ENCODE measurements at places on chromosomes 3 and 15.

- DNase-seq: no peak
Measured at GRCh38 chr3:158264894-158265293, 155.0 kb downstream of the RSRC1 start.

- DNase-seq: no peak
Measured at GRCh38 chr3:154766765-154767503, 313.2 kb upstream of the MME start.

GRCh38 chr15:51192521-51193280 lies 98.0 kb upstream of the TNFAIP8L3 start:
- peak; percentile 82 for DNase-seq

GRCh38 chr15:74950078-74950908 lies 6.3 kb downstream of the RPP25 start:
- peak; percentile 44 for DNase-seq

DNA sequence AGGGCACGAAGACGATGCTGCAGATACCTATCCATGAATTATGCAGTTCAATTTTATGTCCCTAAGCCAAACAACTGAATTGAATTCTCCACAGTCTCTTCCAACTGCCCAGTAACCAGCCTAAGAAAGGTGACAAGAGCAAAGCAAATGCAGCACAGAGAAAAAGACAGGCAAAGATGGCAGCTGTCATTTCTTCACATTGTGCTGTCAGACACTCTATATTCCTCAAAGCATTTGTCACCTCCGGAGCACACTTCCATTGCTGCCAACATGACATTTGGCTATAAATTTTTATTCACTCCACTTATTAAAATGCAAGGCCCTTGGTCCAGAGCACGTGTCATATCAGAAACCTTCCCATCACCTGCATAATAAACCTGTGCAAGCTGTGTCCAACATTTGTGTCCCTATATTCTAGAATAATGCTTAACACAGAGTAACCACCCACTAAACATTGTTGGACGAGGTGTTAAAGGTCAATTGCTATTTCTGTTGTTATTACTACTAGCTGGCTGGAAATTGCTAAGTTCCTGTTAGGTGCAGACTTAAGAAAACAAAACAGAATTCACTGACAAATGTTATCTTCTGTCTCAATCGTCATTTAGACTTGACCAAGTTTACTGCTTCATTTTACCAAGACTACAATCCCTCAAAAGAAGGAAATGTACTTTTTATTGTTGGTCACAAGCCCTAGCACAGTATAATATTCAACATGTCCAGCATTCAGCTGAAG lies 89.7 kb downstream of the MAGI1 start:
- DNase-seq: no peak

DNA sequence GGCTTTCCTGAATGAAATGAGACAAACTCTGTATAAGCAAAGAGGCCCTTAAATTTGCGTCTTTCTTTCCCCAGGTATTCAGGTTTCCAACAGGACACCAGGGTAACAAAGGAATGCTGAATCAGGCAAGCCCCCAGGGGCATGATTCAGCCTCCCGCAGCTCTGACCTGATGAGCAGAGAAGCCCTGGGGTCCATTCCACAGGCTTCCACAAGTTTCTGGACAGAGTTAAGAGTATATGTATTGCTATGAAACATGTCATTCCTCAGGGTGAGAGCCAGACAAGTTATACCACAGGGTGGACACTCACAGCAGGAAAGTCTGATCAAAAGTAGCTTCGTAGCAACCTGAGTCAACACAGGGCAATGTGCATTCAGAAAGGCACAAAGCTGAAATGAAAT lies 68.1 kb upstream of the CTNNB1 start:
- no peak for DNase-seq

DNA sequence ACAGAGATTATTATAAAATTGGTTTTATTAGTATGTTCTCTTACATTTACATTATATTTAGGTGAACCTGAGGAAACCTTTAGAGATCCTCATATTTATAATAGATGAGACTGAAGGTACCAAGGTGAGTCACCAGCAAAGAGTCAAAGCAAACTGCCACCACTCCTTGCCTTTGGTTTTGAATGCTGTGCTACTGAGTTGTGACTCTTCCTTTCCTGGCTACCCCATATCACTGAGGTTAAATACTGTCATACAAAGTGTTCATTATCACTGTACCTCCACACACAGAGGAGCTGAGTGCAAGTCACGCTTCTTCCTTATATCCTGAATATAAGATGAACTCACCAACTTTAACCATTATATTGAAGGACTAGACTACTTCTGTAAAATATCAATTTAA lies 168.2 kb downstream of the CBLB start:
- no peak for DNase-seq

DNA sequence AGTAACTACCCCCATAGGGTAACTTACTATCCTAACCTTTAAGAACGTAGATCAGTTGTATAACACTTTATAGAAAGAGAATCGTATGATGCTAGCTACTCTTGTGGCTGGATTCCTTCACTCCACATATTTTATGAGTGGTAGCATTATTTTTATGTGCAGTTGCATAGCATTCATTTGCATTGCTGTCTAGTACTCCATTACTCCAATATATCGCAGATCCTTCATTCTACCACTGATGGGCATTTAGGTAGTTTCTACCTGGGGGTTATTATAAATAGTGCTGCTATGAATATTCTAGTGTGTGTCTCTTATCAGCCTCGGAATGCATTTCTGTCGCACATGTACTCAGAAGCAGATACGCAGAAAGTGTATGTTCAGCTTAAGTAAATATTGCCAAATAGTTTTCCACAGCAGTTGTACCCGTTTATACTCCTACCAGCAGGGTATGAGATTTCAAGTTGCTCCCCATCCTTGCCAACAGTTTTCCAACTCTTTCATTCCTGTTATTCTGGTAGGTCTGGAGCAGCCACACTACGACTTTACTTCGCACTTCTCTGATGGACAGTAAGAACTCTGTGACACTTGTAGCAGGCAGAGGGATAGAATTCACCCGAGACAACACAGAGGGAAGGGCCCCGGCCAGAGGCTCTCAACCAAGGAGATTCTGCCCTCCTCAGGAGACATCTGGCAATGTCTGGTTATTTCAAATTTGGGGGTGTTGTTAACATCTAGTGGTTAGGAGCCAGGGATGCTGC lies 9.8 kb upstream of the VGLL4 start:
- DNase-seq: no peak

GRCh38 chr3:97687734-97688133 lies 76.8 kb upstream of the ARL6 start:
- no peak for DNase-seq

DNA sequence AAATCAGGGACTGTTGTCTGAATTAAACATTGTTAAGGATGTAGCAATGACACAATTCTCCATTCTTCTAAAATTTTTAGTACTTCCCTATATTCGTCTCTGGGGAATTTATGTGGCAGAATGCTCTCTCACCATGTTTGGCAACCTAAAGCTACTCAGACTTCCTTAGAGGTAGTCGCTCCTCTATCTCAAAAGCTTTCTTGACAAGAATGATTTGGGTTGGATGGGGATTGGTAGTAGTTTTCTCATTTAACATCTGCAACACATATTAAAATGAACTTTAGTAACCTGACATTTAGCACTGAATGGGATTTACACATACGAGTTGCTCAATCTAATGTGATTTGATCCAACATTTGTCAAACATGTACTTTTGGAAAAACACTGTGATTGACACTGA lies 233.3 kb downstream of the RBMS3 start:
- peak; percentile 43 for DNase-seq

DNA sequence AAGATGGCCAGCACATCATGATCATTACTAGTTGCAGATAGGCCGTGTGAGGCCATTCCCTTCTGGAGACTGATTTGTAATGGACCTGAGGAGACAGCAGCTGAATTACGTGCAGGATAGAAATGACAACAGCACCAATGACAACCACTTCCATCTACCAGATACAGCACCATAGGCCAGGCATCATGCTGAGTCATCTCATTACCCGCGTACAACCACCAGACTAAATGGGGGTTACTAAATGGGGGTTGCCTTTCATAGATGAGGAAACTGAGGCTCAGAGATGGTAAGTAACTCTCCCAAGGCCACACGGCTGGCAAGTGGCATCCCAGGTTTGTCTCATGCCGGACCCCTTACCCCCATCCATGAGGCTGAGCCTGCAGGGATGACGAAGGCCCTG lies 32.8 kb upstream of the FAM107A start:
- no peak for DNase-seq

GRCh38 chr3:188037195-188037718 lies 116.7 kb upstream of the LPP start:
- no peak for DNase-seq

DNA sequence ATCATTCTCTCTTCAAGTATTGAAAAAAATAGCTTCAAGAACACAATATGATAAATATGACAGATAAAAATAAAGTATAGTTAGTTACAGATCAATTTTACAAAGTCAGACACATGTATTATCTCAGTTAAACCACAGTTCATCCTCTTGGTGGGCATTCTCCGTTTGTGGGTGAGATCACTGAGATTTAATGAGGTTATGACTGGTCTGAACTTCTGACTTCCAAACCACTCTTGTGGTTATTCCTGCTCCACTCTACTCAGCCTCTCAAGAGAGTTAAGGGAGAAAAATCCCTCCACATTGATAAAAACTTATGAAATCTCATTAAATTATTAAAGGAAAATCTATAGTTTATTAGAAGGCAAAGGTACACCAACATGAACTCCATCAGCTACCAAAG lies 229.9 kb upstream of the LRTM1 start:
- DNase-seq: no peak

DNA sequence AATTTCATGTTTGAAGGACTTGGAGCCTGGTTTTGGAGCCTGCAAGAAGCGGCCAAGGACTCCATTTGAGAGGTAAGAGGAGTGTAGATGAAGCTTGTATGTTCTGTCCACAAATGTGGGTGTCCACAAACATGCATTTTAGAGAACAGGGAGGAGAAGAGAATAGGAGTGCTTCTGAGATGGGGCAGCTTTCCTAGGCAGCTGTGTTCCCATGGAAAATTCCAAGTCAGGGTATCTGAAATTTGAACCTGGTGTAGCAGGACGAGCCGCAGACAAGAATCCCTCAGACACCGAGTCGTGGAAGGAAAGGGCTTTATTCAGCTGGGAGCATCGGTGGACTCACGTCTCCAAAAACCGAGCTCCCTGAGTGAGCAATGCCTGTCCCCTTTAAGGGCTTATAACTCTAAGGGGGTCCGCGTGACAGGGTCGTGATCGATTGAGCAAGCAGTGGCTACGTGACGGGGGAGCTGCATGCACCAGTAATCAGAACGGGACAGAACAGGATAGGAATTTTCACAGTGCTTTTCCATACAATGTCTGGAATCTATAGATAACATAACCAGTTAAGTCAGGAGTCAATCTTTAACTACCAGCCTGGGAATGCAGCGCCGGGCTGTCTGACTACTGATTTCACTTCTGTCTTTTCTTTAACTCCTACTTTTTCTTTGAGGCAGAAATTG lies 71.4 kb upstream of the WDR72 start:
- no peak for DNase-seq

DNA sequence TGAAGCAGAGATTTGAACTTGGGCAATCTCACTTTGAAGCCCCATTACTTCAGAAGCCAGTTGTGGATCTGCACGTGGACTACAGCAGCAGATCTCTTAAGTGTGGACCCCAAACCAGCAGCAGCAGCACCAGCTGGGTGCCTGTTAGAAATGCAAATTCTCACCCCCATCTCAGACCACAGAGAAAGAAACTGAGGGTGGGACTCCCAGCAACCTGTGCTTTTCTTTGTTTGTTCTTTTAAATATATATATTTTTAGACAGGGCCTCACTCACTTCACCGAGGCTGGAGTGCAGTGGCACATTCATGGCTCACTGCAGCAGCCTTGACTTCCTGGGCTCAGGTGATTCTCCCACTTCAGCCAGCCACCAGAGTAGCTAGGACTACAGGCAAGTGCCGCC lies 53.2 kb downstream of the SLTM start:
- no peak for DNase-seq

- DNase-seq: no peak
Measured at GRCh38 chr3:148335612-148336011, 362.1 kb upstream of the AGTR1 start.

GRCh38 chr3:183359036-183359435 lies 69.4 kb downstream of the MCF2L2 start:
- DNase-seq: no peak

DNA sequence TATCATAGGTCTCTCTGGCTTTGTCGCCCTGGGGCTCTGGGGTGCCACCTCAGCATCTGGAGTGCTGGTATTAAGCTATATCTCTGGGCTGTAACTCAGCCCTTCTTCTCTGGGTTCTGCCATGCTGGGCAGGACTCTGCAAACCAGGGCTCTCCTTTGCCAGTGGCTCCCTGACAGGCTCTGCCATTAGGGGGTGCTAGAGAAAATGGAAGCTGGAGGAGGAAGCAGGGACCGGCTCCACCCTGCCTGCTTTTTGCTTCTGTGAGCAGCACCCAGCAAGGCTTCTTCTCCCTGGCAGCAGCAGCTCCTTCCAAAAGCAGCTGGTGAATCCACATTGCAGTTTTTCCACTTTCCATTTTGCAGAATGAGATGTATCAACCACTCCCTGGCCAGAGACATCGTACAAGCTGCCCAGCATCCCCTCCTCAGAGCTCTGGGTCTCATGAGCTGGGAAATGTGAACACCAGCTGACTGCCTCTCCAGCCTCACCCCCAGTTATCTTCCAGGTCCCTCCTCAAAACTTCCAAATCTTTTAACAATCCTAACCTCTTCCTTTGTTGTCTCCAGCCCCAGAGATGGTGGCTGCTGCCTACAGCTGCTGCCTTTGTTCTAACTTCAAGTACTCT lies 165.0 kb downstream of the ABHD5 start:
- peak; percentile 32 for DNase-seq

- no peak for DNase-seq
Measured at GRCh38 chr15:29969562-29970401, 113.0 kb upstream of the GOLGA8J start.

DNA sequence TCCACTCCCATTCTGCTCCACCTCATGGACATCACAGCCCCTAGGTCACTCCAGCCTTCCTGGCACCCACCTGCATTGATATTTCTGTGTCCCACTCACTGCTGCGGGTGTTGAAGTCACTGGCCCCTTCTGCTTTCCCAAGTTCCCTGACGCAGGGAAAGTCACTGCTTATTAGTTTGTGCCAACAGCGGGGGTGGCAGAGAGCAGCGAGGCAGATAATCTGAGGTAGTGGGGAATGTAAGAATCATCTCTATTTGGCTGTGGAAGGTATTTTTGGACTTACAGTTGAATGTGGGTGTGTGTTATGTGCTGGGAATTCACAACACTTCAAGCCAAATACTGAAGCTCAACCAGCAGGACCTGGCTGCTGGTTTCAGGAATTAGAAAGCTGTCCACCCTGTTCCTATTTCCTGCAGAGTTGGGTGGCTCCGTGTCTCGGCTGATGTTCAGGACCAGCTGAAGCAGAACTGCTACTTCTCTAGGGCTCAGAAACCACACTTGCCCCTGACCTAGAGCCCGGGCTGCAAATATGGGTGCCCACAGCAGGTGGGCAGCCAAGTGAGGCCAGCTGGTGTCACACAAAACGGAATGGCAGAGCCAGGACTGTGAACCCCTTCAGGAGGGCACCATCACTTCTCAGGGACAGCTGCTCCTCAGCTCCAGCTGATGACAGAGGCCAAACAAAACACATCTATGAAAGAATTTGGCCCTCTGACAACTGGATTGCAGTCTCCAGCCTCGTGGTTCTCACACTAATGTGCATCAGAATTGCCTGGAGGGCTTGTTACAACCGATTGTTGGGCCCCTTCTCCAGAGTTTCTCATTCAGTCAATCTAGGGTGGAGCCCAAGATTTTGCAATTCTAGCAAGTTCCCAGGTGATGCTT lies 57.7 kb downstream of the SEMA5B start:
- peak; percentile 62 for DNase-seq

Measured in fibroblast of the conjunctiva (primary cell).